ENCODE measurements at places on chromosomes 6 and 20.

GRCh38 chr6:11847515-11848345 lies 69.1 kb upstream of the ADTRP start:
- no peak for DNase-seq

GRCh38 chr20:33647603-33648395 lies 14.3 kb upstream of the C20orf144 start:
- no peak for DNase-seq

DNA sequence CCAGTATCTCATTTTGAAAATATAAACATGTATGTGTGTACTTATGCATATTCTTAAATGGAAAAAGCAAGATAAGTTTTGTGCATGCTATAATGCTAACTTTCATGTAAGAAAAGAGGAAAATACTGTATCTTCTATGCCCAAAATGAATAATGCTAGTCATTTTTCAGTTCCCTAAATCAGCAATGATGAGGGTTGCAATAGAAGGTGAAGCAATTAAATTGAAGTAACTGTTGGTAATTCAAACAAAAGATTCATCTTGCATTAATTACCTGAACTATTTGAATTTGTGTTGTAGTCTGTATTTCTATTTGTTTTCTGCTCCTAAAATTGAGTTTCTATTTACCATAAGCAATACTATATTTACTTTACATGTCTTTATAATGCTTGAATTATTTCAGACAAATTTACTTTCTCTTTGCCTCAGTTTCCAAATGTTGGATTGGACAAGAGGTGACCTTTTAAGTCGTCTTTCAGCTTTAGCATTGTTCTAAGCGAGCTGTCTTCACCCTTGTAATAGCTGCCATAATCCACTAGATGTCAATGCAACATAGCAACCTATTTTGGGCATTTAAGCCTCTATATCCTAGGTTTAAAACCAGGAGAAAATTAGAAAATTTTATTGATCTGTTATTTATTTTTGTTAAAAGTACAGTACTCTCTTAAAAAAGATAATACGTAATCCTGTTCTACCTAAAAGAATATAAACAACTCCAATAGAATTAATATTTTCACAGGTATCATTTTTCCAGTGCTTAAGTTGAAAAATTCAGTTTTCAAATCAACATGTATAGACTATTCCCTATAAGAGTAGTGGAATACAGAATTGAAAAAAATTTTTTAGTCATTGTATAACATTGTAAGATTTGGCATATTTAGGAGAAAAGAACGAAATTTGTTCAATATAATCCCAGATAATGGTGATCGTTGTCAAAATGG lies 52.3 kb upstream of the IFNGR1 start:
- no peak for DNase-seq

DNA sequence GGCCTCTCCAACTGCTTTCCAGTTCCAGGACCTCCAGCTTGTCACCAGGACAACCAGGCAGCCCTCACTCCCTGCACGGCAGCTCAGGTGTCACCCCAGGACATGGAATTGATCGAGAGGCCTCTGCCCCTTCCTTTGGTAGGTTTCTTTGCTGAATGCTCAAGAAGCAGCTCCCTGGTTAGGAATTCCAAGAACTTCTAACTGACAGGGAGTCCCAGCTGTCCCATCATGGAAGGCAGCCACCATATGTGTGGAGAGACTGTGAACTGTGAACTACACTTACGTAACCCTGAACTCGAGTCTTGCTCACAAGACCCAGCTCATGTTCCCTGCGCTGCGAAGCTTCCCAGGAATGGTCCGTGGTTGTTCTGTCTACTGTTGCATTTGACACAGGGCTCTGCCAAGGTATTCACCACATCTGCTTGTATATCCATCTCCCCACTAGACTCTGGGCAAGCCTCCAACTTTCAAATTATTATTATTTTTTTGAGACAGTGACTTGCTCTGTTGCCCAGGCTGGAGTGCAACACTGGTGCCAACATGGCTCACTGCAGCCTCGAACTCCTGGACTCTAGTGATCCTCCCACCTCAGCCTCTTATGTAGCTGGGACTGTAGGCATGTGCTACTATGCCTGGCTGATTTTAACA lies 35.7 kb downstream of the MGME1 start:
- no peak for DNase-seq

- DNase-seq = no peak
These were observed 6.0 kb upstream of the PRL start for GRCh38 chr6:22302838-22303237.

DNA sequence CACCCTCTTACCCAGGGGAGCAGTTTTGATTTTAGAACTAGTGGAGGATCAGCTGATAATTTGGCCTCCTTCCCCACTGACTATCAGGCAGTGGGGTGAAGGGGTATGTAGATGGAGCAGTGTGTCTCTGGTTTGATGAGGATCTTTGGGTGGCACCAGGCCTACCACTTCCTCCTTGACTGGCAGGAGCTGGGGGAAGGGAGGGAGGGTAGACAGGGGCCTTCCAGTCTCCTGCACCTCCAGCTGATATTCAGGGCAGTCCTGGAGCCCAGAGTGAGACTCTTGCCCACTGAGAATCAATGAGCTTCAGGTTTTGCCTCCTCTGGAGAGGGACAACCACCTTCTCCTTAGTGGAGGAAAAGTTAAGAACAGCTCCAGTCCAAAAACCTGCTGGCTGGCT lies 3.2 kb downstream of the DEF6 start:
- no peak for DNase-seq

DNA sequence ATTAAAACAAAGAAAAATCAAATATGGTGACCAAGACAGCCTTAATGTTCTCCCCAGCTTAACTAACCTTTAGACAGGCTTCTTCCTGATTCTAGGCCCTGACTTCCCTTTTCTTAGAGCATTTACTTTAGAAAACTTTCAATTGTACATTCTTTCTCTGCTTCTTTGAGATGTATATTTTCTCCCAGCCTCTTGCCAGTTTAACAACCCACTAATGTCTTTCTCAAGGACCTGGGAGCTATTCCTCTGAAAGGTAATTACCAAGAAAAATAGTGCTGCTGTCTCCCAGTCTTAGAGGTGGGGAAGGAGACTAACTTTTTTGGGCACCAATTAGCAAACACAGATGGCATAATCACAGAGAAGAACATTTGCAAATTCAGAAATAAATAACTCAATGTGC lies 62.8 kb upstream of the KCNQ5 start:
- DNase-seq = no peak

DNA sequence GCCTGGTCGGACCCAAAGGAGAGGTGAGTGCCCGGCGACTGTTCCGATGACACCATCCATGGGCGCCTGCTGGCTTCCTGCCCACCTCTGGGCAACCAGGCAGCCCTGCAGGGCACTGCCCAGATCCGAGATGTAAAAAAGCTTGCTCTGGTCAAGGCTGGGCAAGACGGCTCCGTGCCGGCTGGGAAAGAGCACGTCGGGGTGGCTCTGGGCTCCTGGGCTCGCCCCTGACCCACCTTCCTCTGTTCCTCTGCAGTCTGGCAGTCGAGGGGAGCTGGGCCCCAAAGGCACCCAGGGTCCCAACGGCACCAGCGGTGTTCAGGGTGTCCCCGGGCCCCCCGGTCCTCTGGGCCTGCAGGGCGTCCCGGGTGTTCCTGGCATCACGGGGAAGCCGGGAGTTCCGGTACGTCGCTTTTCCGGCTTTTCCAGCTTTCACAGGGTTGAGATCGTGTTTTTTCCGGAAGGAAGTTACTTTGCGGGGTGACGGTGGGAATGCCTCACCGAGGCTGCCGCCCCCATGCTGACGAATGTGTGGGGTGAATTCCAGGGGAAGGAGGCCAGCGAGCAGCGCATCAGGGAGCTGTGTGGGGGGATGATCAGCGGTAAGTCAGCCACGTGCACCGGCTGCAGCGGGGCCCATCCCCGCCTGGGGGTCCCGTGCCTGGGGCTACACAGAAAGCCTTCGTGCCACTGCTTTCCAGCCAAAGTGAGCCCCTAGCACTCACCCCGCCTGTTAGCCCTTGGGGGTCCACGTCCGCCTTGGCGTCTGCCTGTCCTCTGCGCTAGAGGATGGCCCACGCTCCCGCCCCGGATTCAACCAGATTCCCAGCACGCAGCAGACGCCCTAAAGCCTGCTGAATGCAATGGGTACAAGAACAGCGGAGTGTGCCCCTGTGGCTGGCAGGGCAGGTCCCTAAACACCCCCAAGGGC lies 19.3 kb downstream of the COL9A3 start:
- DNase-seq = no peak

DNA sequence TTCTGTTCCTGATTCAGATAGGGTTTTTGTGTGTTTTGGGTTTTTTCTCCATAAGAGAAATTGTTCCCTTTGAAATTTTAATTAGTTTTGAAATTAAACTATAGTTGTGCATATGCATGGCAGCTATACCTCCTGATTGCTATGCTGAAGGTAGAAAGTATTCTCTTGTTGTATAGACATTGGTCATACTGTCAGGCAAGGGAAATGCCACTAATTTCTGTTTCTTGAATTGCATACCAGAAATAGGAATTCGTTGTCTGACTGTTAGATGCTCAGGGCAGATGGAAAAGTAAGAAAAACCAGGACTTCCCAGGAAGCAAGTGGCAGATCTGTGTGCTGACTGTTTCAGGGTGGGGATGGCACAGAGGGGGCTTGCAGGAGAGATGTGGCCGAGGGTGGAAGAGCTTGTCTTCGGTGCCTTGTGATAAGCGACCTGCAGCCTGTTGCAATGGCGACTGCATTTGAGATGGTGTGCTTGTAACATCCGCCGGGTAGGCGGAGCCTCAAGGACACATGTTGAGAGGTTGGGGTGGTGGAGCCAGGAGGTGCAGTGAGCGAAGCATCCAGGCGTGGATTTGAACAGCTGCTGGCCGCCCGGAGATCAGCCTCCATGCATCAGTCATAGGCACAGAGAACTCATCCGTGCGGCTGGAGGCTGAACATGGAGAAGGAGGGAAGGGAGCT lies 42.8 kb downstream of the RREB1 start:
- no peak for DNase-seq

DNA sequence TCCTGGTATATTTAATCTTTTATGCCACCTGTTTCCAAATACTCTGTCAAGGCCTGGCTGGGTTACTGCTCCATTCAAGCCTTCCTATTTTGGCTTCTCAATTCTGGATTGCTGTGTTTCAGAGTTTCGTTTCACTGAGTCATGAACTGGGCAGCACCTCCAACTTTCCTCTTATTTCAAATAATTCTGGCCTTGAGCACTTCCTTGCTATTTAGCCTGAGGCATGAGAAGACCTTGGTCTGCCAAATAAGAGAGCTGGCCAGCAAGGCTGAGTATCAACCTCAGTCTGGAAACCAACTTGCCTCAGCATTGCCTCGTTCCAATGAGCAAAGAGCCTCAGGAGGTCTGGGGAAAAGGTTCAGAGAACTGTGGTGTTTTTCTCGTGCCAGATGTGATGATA lies 66.6 kb downstream of the TNFAIP3 start:
- no peak for DNase-seq

GRCh38 chr6:94845742-94846141 lies 731.6 kb upstream of the MANEA start:
- no peak for DNase-seq

DNA sequence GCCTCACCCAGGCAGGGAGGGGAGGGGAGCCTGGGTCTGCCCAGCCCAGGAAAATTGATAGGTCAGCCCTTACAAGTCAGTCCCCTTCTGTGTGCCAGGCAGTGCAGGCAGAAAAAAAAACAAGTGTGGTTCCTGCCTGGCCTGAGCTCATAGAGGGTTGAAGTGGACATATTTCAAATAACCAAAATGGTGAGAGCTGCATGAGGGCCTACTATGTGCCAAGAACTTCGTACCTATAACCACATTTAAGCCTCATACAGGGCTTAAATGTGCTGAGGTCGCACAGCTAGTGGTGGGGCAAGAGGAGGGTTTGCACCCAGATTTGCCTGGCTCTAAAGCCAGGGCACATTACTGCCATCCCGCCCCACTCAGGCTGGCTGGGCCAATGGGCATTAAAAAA lies 6.9 kb upstream of the NOL4L start:
- DNase-seq = no peak

DNA sequence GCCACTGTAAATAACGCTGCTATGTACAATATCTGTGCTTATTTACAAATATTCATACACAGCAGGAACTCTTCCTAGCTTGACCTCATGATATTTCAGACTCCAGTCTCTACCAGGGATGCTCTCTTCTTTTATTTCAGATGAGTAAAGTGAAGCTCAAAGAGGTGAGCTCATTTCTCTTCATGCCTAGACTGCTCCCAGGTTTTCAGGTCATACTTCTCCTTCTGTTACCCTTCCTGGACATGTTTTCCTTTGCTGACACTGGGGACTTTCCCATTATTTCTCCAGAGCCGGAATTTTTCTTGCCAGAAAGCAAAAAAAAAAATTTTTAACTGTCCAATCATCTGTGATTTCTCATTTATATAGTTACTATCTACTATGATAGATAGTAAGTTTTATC lies 147.2 kb upstream of the DST start:
- DNase-seq = no peak

All from stimulated activated CD4-positive, alpha-beta T cell treated with anti-CD3 and anti-CD28 coated beads, Interleukin-1b, Interleukin-23, amount 100 ng/mL, for 4 hours (primary cell).